ENCODE measurements at places on chromosomes 12 and 14.
A peak's percentile ranks its signal among the peaks of the same experiment; 100 is the strongest.

- H3K36me3 ChIP-seq, result no peaks in the 10 kb centered on the region
- DNase-seq, result no peak
- peaks cover 14% of the 10 kb centered on the region for H3K4me1 ChIP-seq
- H3K27me3 ChIP-seq, result peaks cover 59% of the 10 kb centered on the region
- peak overlapping the region; percentile 63 for H3K4me3 ChIP-seq
- H3K27ac ChIP-seq, result no peak overlapping the region
These were observed 2.2 kb downstream of the PAWR start for GRCh38 chr12:79688376-79689060.

- no peak for DNase-seq
- no peaks in the 10 kb centered on the region for H3K36me3 ChIP-seq
- H3K27me3 ChIP-seq, result no peaks in the 10 kb centered on the region
- H3K4me3 ChIP-seq, result no peak overlapping the region
- H3K27ac ChIP-seq, result no peak overlapping the region
- H3K4me1 ChIP-seq, result no peaks in the 10 kb centered on the region
These were observed 298.9 kb downstream of the ATXN7L3B start for GRCh38 chr12:74836567-74836966.

- peaks cover 44% of the 10 kb centered on the region for H3K27me3 ChIP-seq
- no peak for DNase-seq
- H3K4me1 ChIP-seq, result peaks cover 66% of the 10 kb centered on the region
- no peak overlapping the region for H3K27ac ChIP-seq
These were observed 74.1 kb downstream of the RIN3 start for GRCh38 chr14:92587700-92588085.

DNA sequence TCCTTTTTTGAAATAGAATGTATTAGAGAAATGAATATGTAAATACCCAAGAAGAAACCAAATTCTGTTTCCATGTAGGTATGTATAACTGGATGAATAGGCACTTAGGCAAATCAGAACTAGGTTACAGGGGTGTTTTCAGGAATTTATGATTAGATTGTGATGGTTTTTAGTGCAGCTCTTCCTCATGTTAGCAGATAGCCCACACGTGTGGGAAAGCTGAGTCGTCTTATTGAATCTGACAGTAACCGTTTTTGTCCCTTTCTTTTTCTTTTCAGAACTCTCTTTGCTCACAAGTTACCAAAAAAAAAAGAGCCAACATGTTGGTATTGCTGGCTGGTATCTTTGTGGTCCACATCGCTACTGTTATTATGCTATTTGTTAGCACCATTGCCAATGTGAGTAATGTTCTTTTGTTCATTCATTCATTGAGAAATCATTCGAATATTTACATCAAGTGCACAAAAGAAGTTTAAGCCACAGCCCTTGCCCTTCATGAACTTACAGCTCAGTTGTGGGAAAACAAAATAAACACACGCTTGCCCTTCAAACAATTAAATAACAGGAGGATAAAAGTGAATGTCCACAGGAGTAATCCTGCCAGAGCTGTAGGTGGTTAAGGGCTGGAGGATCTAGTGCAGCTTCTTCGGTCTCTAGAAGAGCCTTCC is 14.8 kb downstream of the EMP1 start:
- peaks cover 1% of the 10 kb centered on the region for H3K27me3 ChIP-seq
- no peak overlapping the region for H3K27ac ChIP-seq
- no peak overlapping the region for H3K4me3 ChIP-seq
- DNase-seq, result no peak
- peaks cover 32% of the 10 kb centered on the region for H3K4me1 ChIP-seq

DNA sequence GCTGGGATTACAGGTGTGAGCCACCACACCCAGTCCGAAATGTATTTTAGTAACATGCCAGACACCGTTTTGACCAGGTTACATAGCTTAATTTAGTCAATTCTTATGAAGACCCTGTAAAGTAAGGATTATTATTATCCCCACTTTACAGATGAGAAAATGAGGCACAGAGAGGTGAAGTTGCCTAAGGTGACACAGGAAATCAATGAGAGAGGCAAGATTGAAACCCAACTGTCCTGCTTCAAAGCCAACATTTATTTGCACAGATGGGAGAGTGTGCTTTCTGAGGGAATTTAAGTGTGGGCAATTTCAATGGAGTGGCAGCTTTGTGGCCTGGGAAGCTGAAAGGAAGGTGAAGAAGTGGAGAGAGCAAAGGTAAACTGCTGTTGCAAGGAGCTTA is 19.1 kb upstream of the EPS8 start:
- DNase-seq, result no peak
- no peaks in the 10 kb centered on the region for H3K36me3 ChIP-seq
- H3K27ac ChIP-seq, result no peak overlapping the region

- H3K4me1 ChIP-seq, result no peaks in the 10 kb centered on the region
- DNase-seq, result no peak
- no peaks in the 10 kb centered on the region for H3K27me3 ChIP-seq
- H3K4me3 ChIP-seq, result no peak overlapping the region
- H3K36me3 ChIP-seq, result no peaks in the 10 kb centered on the region
These were observed 259.3 kb downstream of the PPFIA2 start for GRCh38 chr12:81499809-81500208.

GRCh38 chr12:4423528-4424195 is 22.0 kb downstream of the FGF6 start:
- no peak overlapping the region for H3K4me3 ChIP-seq
- H3K4me1 ChIP-seq, result peaks cover 5% of the 10 kb centered on the region
- H3K27ac ChIP-seq, result no peak overlapping the region
- no peaks in the 10 kb centered on the region for H3K36me3 ChIP-seq

GRCh38 chr14:101181446-101182313 is 278.2 kb upstream of the RTL1 start:
- no peak overlapping the region for H3K27ac ChIP-seq
- H3K27me3 ChIP-seq, result no peaks in the 10 kb centered on the region
- H3K4me3 ChIP-seq, result no peak overlapping the region
- DNase-seq, result no peak
- H3K4me1 ChIP-seq, result no peaks in the 10 kb centered on the region

GRCh38 chr14:102424923-102425322 is 62.2 kb downstream of the TECPR2 start:
- no peaks in the 10 kb centered on the region for H3K27me3 ChIP-seq
- H3K4me3 ChIP-seq, result no peak overlapping the region
- no peak overlapping the region for H3K27ac ChIP-seq
- peaks cover 1% of the 10 kb centered on the region for H3K4me1 ChIP-seq

DNA sequence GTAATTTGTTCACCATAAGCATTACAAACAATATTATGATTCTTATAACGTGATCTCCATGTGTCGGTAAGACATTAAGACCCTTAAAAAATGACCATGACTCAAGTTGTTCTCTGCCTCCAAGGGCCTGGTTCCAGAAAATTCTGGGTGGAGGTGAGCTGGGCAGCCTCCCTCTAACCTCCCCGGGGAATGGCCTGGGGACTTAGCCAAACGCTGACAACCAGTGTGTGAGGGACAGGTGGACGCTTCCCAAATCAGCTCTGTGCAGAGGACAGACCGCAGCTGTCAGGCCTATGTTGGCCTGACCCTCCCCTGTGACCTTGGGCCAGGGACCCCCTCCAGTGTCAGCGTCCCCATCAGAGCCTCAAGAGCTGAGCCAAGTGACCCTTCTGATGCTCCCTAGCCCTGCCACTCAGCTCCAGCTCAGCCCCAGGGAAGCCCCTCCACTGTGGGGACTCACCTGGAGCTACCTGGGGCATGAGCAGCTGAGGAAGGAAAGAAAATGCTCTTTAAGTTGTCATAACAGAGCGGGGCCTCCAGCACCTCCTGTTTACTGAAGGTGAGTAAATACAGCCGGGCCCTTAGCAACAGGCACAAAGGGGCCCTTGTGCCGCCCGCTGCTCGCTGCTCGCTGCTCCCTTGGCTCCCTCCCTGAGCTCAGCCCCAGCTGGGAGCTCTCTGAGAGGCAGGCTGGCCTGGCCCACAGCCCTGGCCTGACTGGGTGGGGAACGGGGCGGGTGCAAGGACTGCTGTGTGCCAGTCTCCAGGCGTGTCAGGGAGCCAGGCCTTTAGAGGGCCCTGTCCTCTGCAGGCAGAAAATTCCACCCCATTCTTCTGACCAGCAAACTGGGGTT is 116.6 kb downstream of the CALM1 start:
- H3K4me1 ChIP-seq, result no peaks in the 10 kb centered on the region
- H3K36me3 ChIP-seq, result no peaks in the 10 kb centered on the region
- no peak for DNase-seq
- H3K27me3 ChIP-seq, result peaks cover 13% of the 10 kb centered on the region
- no peak overlapping the region for H3K27ac ChIP-seq
- H3K4me3 ChIP-seq, result no peak overlapping the region

DNA sequence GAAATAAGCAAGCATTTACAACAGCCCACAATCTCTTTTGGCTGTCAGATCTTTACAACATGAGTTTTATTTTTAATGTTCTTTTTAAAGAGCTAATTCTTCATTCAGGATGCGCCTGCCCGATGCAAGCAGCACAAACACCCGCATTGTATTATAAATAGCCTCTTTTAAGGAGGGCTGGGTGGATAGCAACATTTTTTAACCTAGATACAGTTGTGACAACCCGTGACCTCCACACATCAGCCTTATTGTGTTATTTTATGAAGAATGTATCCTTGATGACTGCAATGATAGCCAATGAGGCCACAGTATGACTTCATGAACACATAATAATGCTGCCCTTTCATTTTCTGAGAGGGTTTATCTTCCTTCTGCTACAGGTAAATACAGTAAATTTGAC is 173.7 kb downstream of the FOXN3 start:
- H3K27ac ChIP-seq, result no peak overlapping the region
- H3K36me3 ChIP-seq, result peaks cover 34% of the 10 kb centered on the region
- no peak overlapping the region for H3K4me3 ChIP-seq
- H3K4me1 ChIP-seq, result peaks cover 27% of the 10 kb centered on the region

DNA sequence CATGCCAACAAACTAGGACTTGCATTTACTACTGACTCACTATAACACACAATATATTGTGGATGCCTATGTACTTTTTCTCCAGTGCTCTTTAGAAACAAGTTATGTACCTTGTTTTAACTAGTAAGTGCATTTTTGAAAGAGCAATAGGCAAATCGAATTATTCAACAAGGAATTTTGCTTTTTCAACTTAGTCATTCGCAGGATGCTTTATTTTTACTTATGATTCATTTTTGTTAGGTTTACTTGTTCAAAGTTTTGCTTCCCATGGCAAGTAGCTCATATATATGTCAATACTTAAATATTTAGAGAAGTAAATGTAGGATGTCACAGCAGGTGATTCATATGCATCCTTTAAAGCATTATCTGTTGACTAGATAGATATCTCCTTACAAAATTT is 149.8 kb downstream of the PELI2 start:
- no peak overlapping the region for H3K27ac ChIP-seq
- DNase-seq, result no peak
- H3K36me3 ChIP-seq, result no peaks in the 10 kb centered on the region

GRCh38 chr14:67411820-67412421 is at the start of gene PLEK2:
Gene PLEK2 (minus strand): TSS chr14:67412165. CDS start chr14:67412059, 106 bp downstream.
- DNase-seq, result no peak
- no peak within 1 kb of the TSS for H3K27ac ChIP-seq
- H3K4me3 ChIP-seq, result peak within 1 kb of the TSS; percentile 33
- H3K36me3 ChIP-seq, result no peaks in the 10 kb centered on the region

- peak overlapping the region; percentile 87 for H3K4me3 ChIP-seq
- peaks cover 16% of the 10 kb centered on the region for H3K36me3 ChIP-seq
- peaks cover 28% of the 10 kb centered on the region for H3K4me1 ChIP-seq
- DNase-seq, result no peak
- H3K27ac ChIP-seq, result no peak overlapping the region
These were observed 1.4 kb downstream of the PLXNC1 start for GRCh38 chr12:94149781-94150239.

DNA sequence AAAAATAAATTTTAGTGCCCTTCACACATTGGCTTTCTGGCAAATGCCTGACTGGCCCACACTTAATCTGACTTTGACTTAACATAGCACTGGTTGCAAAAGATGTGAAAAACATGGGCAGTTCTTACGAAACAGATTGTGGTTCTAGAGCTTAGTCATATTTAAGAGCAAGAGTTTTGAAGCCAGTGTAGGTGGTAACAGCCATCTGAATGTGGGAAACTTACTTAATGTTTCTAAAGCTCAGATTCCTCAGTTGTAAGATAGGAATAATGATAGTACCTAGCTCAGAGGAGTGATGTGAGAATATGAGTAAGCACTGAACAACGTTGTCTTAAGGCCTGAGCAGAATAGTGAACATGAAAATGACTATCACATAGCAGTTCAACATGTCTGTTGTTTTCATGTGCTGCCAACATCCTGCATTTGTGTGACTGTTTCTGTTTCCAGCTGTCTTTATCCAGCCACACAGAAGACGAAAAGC is 262.7 kb downstream of the SYT1 start:
- H3K36me3 ChIP-seq, result no peaks in the 10 kb centered on the region
- H3K4me1 ChIP-seq, result peaks cover 6% of the 10 kb centered on the region
- H3K27ac ChIP-seq, result no peak overlapping the region

GRCh38 chr12:119326341-119326740 is 8.2 kb upstream of the CCDC60 start:
- no peaks in the 10 kb centered on the region for H3K27me3 ChIP-seq
- DNase-seq, result no peak
- no peak overlapping the region for H3K27ac ChIP-seq
- no peaks in the 10 kb centered on the region for H3K36me3 ChIP-seq
- no peaks in the 10 kb centered on the region for H3K4me1 ChIP-seq

- H3K27ac ChIP-seq, result no peak overlapping the region
- H3K36me3 ChIP-seq, result no peaks in the 10 kb centered on the region
- H3K4me3 ChIP-seq, result no peak overlapping the region
- H3K27me3 ChIP-seq, result no peaks in the 10 kb centered on the region
These were observed 145.8 kb downstream of the KIF26A start for GRCh38 chr14:104284107-104284592.

DNA sequence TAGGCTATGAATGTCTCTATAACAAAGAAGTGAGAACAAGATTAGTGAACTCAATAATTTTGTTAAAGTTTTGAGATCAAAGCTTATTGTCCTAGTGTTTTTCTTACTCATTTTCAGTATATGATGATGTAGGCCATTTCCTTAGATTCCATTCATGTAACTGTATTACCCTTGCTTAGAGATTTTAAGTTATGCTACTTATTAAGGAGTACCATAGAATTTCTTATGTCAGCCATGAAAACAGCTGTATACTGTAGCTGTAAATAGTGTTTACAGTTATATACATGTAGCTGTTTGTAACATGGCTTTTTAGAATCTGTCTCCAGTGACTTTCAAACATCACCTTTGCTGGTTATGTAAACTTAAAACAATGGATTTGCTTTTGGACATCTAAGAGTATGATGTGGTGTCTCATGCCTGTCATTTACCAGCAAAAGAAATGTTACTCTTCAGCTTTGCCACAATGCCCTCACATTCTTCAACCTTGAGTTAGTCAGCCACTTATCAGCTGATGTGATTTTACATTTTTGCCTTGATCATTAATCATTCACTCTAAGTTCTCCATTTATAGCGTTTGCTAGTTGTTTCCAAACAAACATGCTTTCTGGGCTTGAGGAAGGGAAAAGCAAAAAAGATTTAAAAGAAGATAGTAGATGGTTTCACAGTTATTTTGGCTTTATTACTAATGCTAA is 55.5 kb downstream of the SLC16A7 start:
- no peak overlapping the region for H3K4me3 ChIP-seq
- no peak for DNase-seq
- H3K4me1 ChIP-seq, result peaks cover 7% of the 10 kb centered on the region
- H3K36me3 ChIP-seq, result peaks cover 31% of the 10 kb centered on the region

- no peak overlapping the region for H3K27ac ChIP-seq
- no peak for DNase-seq
- H3K4me3 ChIP-seq, result no peak overlapping the region
- no peaks in the 10 kb centered on the region for H3K27me3 ChIP-seq
- no peaks in the 10 kb centered on the region for H3K36me3 ChIP-seq
- H3K4me1 ChIP-seq, result no peaks in the 10 kb centered on the region
These were observed 28.4 kb upstream of the PTPRR start for GRCh38 chr12:70948976-70949336.

- DNase-seq, result no peak
- peaks cover 12% of the 10 kb centered on the region for H3K27me3 ChIP-seq
- H3K27ac ChIP-seq, result no peak overlapping the region
These were observed 43.2 kb downstream of the SSPN start for GRCh38 chr12:26238341-26239121.
